Endothelial cell of umbilical vein (primary cell): ENCODE measurements at places on chromosomes 5 and 9. TPM values are rescaled to one million over a fixed set of nuclear protein-coding genes. Genes with fewer than 3 reads are reported as not detected.
A peak's percentile ranks its signal among the peaks of the same experiment; 100 is the strongest.

DNA sequence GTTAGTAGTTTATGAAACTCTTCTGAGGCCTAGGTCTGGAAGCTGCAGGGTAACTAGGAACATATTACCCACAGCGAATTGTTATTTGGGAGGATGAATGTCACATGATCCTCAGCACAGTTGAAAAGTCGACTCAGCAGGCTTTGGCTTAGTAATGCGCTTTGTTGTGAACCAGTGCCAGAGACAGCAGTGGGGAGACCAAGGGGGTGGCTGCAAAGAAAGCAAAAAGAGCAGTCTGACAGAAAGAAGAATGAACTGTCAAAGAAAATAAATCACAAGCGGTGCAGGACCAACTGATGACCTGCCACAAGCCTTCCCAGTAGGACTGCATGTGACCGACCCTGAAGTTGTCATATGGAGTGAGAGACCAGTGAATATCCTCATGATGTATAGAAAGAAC, 170.0 kb downstream of the CCDC171 start:
- no peak for DNase-seq

- DNase-seq = no peak
Observed at GRCh38 chr9:33124046-33124445, 43.1 kb downstream of the B4GALT1 start.

GLRX gene
- 13.3 and 14.2 TPM in 2 replicates for total RNA-seq

GRCh38 chr5:25862276-25862675, 1176.1 kb downstream of the CDH9 start:
- no peak for DNase-seq

DNA sequence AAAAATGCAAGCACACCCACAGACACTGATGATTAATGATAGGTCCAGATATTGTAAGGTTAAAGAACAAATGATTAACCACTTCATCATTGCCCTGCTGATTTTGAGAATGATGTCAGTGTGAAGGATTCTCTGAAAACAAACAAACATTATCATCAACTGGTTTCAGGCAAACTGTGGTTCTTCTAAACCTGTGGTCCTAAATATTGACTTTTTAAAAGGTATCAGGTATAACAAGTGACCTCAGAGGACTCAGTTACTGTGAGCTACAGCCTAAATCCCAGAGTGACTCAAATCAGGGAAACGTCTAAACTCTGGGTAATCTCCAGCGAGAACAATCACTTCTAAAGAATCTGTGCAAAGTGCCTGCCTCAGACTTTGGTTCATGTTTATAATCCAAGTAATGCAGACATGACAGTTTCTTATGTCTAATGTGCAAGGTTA, 172.3 kb upstream of the CDH6 start:
- peak; percentile 5 for DNase-seq

GRCh38 chr5:133894143-133894542, 74.3 kb downstream of the C5orf15 start:
- no peak for DNase-seq

GRCh38 chr5:164370841-164371240, 865.4 kb downstream of the MAT2B start:
- DNase-seq = no peak

GRCh38 chr9:27129221-27129620, 20.2 kb downstream of the TEK start:
- DNase-seq = peak; percentile 66

ARL14EPL gene
- total RNA-seq = 0.58 TPM in 1 of 2 replicates, not detected in the other

ANGPTL2 gene
- 21.8 and 24.5 TPM in 2 replicates for total RNA-seq

DNA sequence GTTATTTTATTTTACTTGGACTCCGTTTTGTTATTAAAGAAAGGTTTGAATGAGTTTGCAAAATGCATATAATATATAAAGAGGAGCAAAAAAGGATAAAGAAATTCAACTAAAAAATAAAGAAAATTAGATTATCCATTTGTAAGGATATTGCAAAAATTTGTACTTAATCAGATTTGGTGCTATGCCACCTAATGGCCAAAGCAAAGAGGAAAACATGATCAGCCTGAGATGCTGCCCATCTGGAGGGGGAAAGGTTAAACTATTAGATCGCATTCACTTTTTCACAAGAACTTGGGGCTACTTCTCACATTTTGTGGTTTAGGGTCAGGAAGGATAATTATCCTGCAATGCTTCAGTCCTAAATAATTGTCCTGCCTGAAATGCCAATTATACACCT, 350.6 kb downstream of the MLLT3 start:
- DNase-seq = no peak

CRHBP gene
- 0.51 TPM in 1 of 2 replicates, not detected in the other for total RNA-seq

DNA sequence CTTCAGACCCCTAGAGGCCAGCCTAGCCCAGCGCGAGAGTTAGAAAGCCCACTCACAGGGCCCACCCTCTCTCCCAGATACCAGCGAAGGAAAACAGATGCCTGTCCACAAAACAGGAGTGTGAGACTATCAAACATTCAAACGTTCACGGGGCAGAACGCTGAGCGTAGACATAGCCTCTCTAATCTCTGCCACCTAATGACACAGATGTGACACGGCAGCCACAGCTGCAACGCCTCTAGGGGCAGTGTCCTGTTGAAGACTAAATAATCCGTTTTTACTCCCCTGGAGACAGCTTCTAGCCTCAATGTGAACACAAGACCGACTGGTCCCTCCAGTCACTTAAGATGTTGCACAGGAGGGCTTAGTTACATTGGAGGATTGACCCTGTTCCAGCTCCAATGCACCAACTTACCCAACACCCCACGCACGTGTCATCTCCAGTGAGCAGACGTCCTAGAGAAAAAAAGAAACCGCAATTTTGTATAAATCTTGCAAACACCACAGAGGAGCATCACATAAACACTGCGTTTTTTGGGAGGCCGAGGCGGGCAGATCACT, 14.3 kb downstream of the DIPK1B start:
- peak; percentile 56 for DNase-seq

DNA sequence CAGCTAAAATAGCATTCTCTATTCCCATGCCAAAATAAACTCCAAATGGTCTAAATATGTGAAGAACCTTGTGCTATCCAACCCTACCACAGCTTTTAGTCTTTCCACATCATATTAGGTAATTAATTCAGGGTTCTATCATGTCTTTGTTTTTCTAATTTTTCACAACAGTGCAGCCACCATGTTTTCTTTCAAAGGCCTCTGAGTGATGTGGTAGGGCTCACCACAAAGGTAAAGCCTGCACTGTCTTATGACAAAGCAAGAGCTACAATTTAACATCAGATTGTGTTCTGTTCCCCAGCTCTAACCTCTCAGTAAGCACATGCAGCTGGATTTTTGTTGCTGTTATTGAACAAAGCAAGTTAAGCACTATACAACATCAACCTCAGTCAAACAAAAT, 52.4 kb downstream of the MEF2C start:
- no peak for DNase-seq

- peak; percentile 53 for DNase-seq
Observed at GRCh38 chr9:131394464-131395156, 724 bp downstream of the PRRC2B start.

TLX3 gene
- not detected in 2 replicates for total RNA-seq

- DNase-seq = peak; percentile 13
Observed at GRCh38 chr9:4939118-4939561, 45.9 kb upstream of the JAK2 start.

DNA sequence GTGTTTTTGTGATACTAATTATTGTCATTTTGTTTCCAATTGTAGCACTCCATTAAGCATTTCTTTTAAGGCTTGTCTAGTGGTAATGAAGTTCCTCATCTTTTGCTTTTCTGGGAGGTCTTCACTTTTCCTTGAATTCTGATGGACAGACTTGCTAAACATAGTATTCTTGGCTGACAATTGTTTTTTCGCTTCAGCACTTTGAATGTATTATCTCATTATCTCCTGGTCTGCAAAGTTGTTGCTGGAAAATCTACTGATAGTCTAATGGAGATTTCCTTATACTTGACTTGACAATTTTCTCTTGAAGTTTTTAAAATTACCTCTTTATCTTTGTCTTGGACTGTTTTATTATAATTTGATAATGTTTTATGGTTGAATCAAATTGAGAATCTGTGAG, 147.5 kb downstream of the FAM174A start:
- no peak for DNase-seq

GRCh38 chr5:134873494-134873893, 677 bp upstream of the TXNDC15 start:
- DNase-seq = no peak
